ENCODE measurements at places on chromosomes 6 and 20. TPM values are rescaled to one million over a fixed set of nuclear protein-coding genes. Genes with fewer than 3 reads are reported as not detected.

Gene CLVS2
- total RNA-seq: not detected

Gene LST1
- not detected for total RNA-seq

Gene MAP7
- not detected for total RNA-seq

Gene PERP
- total RNA-seq: 20.2 TPM

Gene AVP
- not detected for total RNA-seq

Gene ECT2L
- total RNA-seq: not detected

Measured in pericardium fibroblast (primary cell).